ENCODE measurements at places on chromosomes 2 and 18.

DNA sequence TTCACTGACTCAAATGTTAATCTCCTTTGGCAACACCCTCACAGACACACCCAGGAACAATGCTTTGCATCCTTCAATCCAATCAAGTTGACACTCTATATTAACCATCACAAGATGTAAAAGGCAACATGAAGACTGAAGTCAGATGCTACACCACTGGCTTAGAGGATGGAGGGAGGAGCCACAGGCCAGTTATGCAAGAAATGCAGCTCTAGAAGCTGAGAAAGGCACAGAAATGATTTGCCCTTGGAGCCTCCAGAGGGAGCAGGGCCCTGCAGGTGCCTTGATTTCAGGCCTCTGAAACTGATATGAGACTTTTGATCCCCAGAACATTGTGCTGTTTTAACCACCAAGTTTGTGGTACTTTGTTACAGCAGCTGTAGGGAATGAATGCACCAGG lies 276.3 kb downstream of the KCNS3 start:
- DNase-seq = no peak

GRCh38 chr18:60668583-60668982 lies 296.0 kb upstream of the MC4R start:
- DNase-seq = no peak

DNA sequence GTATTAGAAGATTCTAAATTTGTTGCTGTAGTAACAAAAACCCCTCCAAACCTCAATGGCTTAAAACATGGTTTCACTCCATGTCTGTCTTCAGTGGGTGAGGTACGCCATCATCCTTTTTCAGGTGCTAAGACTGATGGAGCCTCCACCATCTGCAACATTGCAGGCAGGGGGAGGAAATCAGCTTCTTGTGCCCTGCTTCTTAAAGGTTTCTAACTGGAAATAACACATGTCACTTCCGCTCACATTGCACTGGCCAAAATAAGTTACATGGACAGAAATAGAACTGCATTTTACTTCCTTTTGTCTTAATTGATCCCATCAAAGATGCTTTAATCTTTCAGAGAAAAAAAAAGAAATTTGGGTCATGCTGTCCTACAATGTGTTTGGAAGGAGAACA lies 94.1 kb downstream of the GALNT3 start:
- no peak for DNase-seq

GRCh38 chr2:28981016-28981441 lies at the start of gene TOGARAM2:
TSS of gene TOGARAM2 (plus strand) at chr2:28981298. CDS start at chr2:28994835, 13,537 bp downstream.
- DNase-seq = peak; percentile 64

DNA sequence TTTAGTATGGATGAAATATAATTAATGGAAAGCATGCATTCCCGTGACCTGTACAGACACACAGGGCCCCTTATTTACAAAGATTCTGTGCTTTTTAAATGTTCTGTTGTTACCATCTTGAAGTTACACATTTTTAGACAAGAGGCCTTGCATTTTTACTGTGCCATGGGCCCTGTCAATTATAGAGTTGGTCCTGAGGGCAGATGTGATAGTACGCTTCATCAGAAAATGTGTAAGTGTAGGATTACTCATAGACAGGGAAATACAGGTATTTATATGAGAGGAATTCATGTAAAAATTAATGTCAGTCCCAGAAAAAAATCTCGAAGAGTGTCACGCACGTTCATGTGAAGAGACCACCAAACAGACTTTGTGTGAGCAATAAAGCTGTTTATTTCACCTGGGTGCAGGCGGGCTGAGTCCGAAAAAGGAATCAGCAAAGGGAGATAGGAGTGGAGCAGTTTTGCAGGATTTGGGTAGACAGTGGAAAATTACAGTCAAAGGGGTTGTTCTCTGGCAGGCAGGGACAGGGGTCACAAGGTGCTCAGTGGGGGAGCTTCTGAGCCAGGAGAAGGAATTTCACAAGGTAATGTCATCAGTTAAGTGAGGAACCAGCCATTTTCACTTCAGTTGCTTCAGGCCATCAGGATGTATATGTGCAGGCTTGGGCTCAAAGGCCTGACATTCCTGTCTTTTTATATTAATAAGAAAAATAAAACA lies 12.2 kb upstream of the ALPK2 start:
- DNase-seq = no peak

GRCh38 chr2:190635781-190636180 lies 13.1 kb upstream of the NAB1 start:
- DNase-seq = no peak

GRCh38 chr2:179837408-179837807 lies 24.0 kb downstream of the ZNF385B start:
- DNase-seq = peak; percentile 10

DNA sequence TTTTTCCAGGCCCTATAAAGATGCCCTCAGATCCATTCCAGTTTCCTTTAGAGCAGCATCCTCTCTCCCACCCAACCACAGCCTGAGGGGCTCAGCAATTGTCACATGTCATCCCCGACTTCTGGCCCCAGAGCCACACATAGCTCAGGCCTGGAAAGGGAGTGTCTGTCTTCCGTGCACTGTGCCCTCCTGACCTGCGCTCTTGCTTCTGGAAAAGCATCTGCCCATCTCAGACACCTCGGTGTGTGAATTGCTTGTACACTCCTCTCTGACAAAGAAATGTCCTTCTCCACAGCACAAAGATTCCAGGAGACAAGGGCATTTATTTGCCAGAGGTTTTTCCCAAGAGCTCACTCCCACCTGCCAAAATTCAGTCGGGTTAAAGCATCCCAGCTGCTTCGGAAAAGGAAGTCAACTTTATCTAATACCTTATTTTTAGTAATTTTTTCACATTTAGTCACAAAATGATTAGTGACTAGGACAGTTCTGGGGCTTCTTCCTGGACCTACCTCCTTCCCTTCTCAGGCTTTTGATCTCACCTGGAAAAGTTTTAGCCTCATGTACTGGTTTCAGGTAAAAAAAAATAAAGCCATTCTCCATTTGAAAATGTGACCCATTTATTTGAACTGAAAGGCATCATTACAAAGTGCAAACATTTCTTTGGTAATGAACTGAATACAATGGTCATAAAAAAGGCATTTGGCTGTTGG lies 112.9 kb downstream of the PXDN start:
- no peak for DNase-seq

DNA sequence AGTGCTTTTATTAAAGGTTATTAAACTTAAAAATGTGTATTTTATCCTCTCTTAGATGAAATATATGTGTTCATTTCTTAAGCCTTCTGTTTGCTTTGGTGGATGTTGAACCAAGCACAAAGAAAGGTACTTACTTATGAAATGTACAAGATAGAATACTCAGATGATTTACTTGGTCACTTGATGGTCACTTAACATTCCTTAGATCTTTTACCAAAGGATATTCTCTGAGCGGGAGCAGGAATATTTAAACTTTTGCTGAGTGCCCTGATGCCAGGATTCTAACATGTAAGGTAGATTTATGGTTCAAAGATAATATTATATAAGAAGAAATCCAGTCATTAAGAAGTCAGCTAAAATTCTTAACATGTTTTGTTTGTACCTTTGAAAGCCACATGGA lies 193.5 kb upstream of the ZEB2 start:
- DNase-seq = no peak

- DNase-seq = no peak
Observed at GRCh38 chr2:9053534-9053931, 50.0 kb upstream of the MBOAT2 start.

DNA sequence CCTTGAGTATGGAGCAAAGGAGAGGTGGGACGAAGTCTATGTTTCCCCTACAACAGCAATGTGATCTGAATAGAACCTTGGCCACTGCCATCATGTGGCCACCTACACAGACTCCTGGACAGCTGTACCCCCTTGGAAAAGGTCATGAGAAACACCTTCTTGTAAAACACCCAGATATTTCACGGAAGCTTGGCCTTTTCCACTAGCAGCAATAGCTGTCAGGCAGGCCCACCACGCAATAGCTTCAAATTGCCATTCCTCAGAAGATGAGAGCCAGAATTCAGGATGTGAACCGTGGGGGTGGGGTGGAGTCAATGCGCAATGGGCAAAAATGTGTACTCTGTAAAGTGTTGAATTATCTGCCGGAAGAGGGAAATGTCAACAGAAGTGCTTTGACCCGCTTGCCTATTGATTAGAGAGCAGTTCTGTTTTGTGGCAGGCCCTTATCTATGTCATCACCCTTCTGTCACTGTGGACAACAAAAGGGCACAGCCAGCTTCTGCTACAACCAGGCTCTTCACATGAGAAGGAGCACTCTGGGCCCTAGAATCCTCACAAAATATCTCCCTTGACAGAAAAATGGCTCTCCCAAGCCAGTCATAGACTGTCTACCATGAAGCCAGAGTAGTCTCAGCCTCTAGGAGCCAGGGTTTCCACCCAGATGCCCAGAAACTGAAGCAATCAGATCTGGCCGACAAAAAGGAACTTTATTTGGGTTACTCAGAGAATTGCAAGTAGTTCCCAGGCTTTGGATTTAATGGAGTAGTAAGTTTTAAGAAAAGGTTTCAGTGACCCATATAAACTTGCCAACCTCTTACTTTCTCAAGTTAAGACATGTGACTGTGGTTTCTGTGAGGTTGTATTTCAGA lies 9.5 kb downstream of the INPP1 start:
- DNase-seq = no peak

DNA sequence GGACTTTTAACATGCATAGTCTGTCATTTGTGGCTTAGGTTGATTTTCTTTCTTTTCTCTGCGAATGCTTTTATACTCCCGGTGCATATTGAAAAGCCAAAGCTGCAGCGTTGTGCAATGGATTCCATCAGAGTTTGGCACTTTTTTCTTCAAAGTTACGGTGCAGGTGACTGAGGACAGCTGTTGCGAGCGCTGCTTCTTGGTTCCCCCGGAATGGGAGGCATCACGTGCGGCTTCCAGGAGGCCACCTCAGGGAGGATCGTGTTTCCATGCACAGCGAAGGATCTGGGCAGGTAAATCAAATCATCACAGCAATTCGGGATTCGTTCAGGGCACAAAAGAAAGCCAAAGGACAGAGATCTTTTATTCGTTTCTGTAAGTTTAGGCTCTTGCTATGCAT lies 109.6 kb upstream of the ALKAL2 start:
- DNase-seq = peak; percentile 41

- no peak for DNase-seq
Observed at GRCh38 chr2:6909431-6910385, 7.5 kb upstream of the RNF144A start.

- no peak for DNase-seq
Observed at GRCh38 chr2:224163566-224164307, 124.7 kb upstream of the SERPINE2 start.

DNA sequence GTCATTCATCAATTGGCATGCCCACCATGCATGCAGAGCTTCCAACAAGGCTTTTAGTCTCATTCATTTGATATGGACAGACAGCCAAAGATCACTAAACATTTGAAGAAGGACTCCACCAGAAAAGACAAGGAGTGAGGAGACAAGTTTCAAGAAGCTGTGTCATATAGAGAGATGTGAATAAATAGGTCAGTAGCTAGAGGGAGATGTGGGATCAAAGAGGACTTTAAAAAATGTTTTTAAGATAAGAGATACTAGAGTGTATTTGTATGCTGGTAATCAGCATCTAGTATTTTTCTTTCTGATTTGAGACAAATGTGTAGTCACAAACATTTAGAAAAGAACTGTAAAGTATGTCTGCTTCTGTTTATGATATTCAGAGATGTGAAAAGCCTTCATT lies 48.5 kb downstream of the ANTXR1 start:
- DNase-seq = no peak

All from tongue (tissue), 3 donors.